Muscle of back (tissue), 13 donors: ENCODE measurements at places on chromosomes 1 and 21. TPM values are rescaled to one million over a fixed set of nuclear protein-coding genes. Genes with fewer than 3 reads are reported as not detected.

GRCh38 chr21:34612557-34612956, 2.4 kb downstream of the RCAN1 start:
- DNase-seq = no peak

GRCh38 chr1:1231400-1232207, at the start of gene SDF4:
Gene SDF4 (minus strand): TSS chr1:1232001. CDS start chr1:1228772, 3,229 bp downstream.
- DNase-seq = peak; percentile 98

- DNase-seq = no peak
Observed at GRCh38 chr1:100325415-100326324, 26.6 kb upstream of the CDC14A start.

Gene PLXNA2
- polyA plus RNA-seq = 25.0 TPM

Gene TAS1R1
- polyA plus RNA-seq = 6.7 TPM

Gene TARBP1
- polyA plus RNA-seq = 22.4 TPM
